ENCODE measurements at places on chromosomes 4 and X.

DNA sequence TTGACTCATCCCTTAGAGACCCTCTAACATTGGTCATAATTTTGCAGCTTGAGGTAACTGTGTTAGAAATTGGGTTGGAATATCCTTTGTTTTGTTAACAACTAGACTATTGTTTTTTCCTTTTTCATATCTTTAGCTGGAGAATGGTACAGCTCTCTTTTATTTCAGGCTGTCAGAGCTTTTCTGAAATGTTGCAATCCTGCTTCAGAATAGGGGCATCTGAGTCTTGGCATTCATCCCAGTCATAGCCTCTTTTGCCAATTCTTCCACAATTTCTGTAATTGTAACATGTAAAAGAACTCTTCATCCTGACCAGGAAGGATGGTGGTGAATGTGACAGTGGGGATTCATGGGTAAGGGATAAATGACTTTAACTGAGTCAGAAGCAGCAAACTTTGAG lies 128.7 kb downstream of the FHIP1A start:
- H3K36me3 ChIP-seq: no peaks in the 10 kb centered on the region
- H3K27ac ChIP-seq: no peak overlapping the region
- H3K27me3 ChIP-seq: peaks cover 2% of the 10 kb centered on the region
- no peak for DNase-seq
- no peak overlapping the region for H3K4me3 ChIP-seq
- no peaks in the 10 kb centered on the region for H3K4me1 ChIP-seq

DNA sequence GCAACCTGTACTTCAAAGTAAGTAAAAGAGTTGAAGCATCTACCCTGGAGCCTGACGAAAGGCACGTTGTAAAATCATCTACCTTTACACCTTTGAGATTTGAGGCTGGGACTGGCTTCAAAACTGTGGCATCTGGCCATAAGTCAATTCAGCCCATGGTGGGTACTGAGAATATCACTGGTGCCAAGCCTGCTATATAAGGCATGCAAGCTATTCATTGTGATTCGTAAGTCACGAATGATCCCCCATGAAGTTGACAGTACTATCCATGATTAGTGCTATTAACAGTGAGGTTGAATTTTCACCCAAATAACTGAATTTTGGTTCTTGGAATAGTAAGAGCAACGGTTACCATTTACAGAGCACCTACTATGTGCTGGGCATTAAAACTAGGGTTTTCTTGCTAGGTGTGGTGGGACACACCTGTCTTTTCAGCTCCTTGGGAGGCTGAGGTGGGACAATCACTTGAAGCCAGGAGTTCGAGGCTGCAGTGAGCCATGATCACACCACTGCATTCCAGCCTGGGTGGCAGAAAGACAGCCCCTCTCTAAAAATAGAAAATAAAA lies 39.8 kb downstream of the IRF2 start:
- peaks cover 22% of the 10 kb centered on the region for H3K36me3 ChIP-seq
- peaks cover 39% of the 10 kb centered on the region for H3K4me1 ChIP-seq
- no peak for DNase-seq
- H3K4me3 ChIP-seq: no peak overlapping the region

DNA sequence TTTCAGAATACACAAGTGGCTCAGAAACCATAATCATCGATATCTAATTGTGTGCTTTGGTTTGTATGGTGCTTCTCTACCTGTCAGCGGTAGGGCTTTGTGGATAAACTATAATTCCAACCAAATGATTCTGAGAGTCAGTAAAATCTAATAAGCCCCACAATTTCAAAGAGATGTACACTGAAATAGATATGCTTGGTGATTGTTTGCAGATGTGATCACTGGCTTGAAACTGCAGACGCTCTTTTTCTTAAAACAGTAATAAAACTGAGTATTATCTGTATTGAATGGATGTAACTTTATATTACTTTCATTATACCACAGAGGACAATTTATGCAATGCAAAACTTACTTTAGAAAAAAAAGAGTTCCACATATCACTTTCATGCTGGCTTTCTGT lies 198.8 kb upstream of the ANXA10 start:
- H3K27me3 ChIP-seq: no peaks in the 10 kb centered on the region
- no peak overlapping the region for H3K27ac ChIP-seq
- H3K4me1 ChIP-seq: no peaks in the 10 kb centered on the region
- DNase-seq: no peak
- H3K4me3 ChIP-seq: no peak overlapping the region
- H3K36me3 ChIP-seq: no peaks in the 10 kb centered on the region

DNA sequence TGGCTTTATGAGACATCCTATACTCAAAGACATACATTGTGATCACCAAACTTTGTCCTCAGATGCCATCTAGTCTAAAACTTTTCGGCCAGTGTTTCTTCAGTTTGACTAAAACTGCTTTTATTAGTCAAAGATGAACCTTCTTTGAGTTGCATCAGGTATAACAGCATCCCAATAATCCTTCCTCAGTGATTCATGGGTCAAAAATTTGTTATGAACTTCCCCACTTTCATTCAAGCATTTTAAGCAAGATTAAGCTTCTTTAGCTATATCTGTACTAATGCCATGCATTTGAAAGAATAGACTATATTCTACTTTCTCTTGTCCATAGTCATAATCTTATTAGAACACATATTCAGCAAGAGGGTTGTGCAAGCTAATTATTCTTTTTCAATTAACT lies 1070.4 kb upstream of the ADGRL3 start:
- H3K4me1 ChIP-seq: no peaks in the 10 kb centered on the region
- no peak overlapping the region for H3K4me3 ChIP-seq
- no peak overlapping the region for H3K27ac ChIP-seq
- no peak for DNase-seq

GRCh38 chr4:98519268-98519977 lies 139.0 kb downstream of the TSPAN5 start:
- no peak for DNase-seq
- H3K36me3 ChIP-seq: peaks cover 12% of the 10 kb centered on the region
- peak overlapping the region; percentile 79 for H3K27ac ChIP-seq
- no peak overlapping the region for H3K4me3 ChIP-seq
- peaks cover 74% of the 10 kb centered on the region for H3K4me1 ChIP-seq

- DNase-seq: no peak
- H3K27me3 ChIP-seq: no peaks in the 10 kb centered on the region
- no peak overlapping the region for H3K4me3 ChIP-seq
- peaks cover 8% of the 10 kb centered on the region for H3K36me3 ChIP-seq
- H3K27ac ChIP-seq: no peak overlapping the region
These were observed 74.7 kb downstream of the PAQR3 start for GRCh38 chr4:78864405-78865024.

DNA sequence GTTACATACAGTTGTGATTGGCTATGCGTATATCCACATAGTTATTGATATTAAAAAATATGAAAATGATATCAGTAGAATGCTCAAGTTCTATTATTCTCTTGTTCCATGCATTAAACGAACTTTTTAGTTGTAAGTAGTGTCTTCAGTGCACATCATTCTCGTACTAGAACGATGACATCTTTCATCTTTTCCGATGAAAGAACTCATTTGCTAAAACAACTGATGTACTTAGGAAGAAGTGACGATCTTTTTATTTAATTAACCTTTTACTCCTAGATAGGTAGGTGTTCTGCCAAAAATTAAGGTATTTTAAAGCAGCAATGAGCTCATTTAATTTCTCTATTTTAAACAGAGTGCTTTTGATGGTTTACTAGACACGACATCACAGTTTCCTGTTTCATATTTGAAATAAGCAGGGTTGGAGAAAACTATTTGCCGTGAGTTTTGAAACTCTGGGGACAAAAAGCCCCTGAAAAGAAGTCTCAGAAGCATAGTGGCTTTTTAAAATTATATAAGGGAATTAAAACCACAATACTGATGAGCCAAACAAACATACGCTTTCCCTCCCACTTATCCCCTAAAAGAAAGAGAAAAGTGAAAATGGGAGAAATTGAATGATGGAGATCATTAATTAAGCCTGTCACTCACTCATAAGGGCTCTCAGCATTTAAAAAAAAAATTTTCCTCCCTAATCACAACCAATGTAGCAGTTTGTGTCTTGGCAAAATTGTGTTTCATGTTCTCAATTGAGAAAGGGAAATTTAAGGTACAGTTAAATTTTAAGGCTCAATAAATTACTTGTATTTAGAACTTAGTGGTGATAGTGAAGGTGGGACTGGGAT lies 25.6 kb downstream of the SPRY1 start:
- peaks cover 15% of the 10 kb centered on the region for H3K36me3 ChIP-seq
- H3K27me3 ChIP-seq: no peaks in the 10 kb centered on the region
- no peak for DNase-seq
- peak overlapping the region; percentile 64 for H3K4me3 ChIP-seq
- H3K4me1 ChIP-seq: peaks cover 61% of the 10 kb centered on the region
- H3K27ac ChIP-seq: peak overlapping the region; percentile 99

GRCh38 chr4:125125276-125125675 lies 189.5 kb upstream of the FAT4 start:
- H3K27ac ChIP-seq: no peak overlapping the region
- no peaks in the 10 kb centered on the region for H3K27me3 ChIP-seq
- H3K36me3 ChIP-seq: no peaks in the 10 kb centered on the region
- H3K4me3 ChIP-seq: no peak overlapping the region
- DNase-seq: no peak

GRCh38 chr4:38292529-38292928 lies 332.3 kb downstream of the PTTG2 start:
- DNase-seq: no peak
- H3K36me3 ChIP-seq: no peaks in the 10 kb centered on the region
- peaks cover 30% of the 10 kb centered on the region for H3K27me3 ChIP-seq
- no peak overlapping the region for H3K27ac ChIP-seq
- H3K4me3 ChIP-seq: no peak overlapping the region

DNA sequence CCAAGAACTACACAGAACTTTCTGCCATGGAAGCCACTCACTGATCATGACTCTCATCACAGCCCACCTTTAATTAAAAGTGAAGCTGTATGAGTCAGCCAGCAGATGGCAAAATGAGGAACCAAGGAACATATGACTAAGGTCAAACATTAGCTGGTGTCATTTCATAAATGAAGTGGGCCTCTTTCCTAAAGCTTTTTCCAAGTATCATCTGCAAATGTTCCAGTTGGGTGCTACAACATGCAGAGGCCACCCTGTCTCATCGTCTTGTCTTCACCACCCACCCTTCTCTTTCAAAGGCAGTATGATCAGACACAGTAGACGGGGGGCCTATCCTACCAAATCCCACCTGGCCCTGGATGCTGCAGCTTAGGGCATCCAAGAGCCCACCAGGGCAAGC lies 9.2 kb upstream of the EOLA1 start:
- H3K27me3 ChIP-seq: no peaks in the 10 kb centered on the region
- peaks cover 12% of the 10 kb centered on the region for H3K4me1 ChIP-seq
- H3K27ac ChIP-seq: no peak overlapping the region
- DNase-seq: no peak

GRCh38 chrX:13090027-13090338 lies 45.6 kb upstream of the FAM9C start:
- peak overlapping the region; percentile 61 for H3K4me3 ChIP-seq
- H3K27ac ChIP-seq: peak overlapping the region; percentile 90
- DNase-seq: no peak
- no peaks in the 10 kb centered on the region for H3K36me3 ChIP-seq

DNA sequence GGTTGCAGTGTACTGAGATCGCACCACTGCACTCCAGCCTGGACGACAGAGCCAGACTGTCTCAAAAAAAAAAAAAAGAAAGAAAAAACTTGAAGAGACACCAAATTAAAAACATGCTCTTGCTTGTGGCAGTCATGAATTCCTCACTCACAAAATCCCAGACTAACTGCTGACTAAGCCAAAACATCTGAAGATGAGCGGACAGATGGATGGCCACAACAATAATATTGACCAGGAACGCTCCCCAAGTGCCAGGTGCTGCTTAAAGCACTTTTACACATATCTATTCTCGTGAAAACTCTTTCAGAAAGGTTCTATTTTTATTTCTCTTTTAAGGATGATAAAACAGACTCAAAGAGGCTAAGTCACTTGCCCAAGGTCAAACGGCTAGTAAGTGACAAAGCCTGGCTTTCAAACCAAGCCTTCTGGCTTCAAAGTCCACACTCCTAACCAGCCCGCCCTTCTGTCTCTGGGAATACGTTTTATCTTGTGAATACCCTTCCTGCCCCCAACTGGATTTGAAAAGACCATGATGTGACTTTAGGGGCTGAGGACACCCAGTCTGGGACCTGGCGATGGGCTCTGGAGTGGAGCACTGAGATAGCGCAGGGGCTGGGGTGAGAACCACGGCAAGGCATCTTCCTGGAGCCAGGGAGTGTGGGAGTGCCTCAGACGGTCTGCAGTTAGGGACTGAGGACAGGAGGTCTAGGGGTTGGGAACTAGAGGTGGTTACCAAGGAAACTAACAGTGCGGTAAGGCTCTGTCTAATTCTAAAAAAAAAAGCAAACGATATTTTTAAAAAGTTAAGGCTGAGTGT lies 9.5 kb upstream of the CXCR3 start:
- H3K27ac ChIP-seq: no peak overlapping the region
- peaks cover 17% of the 10 kb centered on the region for H3K4me1 ChIP-seq
- DNase-seq: no peak
- H3K36me3 ChIP-seq: no peaks in the 10 kb centered on the region

GRCh38 chr4:25925486-25926201 lies 11.6 kb downstream of the SMIM20 start:
- peaks cover 14% of the 10 kb centered on the region for H3K4me1 ChIP-seq
- H3K27me3 ChIP-seq: no peaks in the 10 kb centered on the region
- no peak overlapping the region for H3K27ac ChIP-seq
- no peak overlapping the region for H3K4me3 ChIP-seq
- no peak for DNase-seq

DNA sequence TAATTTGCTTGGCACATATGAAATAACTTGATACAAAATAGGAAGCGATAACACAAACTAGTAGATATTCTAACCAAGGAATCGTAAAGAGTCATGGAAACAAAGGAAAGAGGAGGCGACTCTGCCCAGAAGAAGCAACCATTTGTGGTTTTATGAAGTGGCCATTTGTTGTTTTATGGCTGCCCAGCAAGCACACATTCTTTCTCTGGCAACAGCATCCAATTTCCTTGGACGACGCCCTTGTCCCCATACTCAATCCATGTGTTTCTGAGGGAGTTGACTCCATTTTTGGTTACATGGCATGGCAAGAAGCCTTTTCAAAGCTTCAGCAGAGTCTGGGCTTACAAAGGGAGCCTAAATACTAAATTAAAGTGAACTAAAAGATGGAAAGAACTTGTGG lies 295.1 kb downstream of the INPP4B start:
- H3K36me3 ChIP-seq: peaks cover 3% of the 10 kb centered on the region
- H3K27ac ChIP-seq: peak overlapping the region; percentile 27
- H3K4me1 ChIP-seq: peaks cover 64% of the 10 kb centered on the region
- H3K4me3 ChIP-seq: no peak overlapping the region
- no peak for DNase-seq
- H3K27me3 ChIP-seq: no peaks in the 10 kb centered on the region

- no peaks in the 10 kb centered on the region for H3K36me3 ChIP-seq
- H3K27ac ChIP-seq: no peak overlapping the region
- H3K4me1 ChIP-seq: no peaks in the 10 kb centered on the region
- H3K4me3 ChIP-seq: no peak overlapping the region
- peak; percentile 11 for DNase-seq
- H3K27me3 ChIP-seq: no peaks in the 10 kb centered on the region
These were observed 388.4 kb upstream of the SPOCK3 start for GRCh38 chr4:167622481-167623240.

- no peaks in the 10 kb centered on the region for H3K27me3 ChIP-seq
- DNase-seq: no peak
- H3K4me1 ChIP-seq: peaks cover 8% of the 10 kb centered on the region
- H3K4me3 ChIP-seq: no peak overlapping the region
These were observed 23.5 kb downstream of the TXK start for GRCh38 chr4:48110452-48110978.

GRCh38 chr4:150032541-150032940 lies 45.7 kb upstream of the DCLK2 start:
- H3K36me3 ChIP-seq: no peaks in the 10 kb centered on the region
- H3K27me3 ChIP-seq: peaks cover 3% of the 10 kb centered on the region
- H3K27ac ChIP-seq: no peak overlapping the region
- no peaks in the 10 kb centered on the region for H3K4me1 ChIP-seq
- H3K4me3 ChIP-seq: no peak overlapping the region
